Activated CD4-positive, alpha-beta memory T cell treated with anti-CD3 and anti-CD28 coated beads, Interleukin-2, amount 10 ng/mL, durations not matched to agents 7 days and 5 days (primary cell): ENCODE measurements at places on chromosomes 12 and 14.

DNA sequence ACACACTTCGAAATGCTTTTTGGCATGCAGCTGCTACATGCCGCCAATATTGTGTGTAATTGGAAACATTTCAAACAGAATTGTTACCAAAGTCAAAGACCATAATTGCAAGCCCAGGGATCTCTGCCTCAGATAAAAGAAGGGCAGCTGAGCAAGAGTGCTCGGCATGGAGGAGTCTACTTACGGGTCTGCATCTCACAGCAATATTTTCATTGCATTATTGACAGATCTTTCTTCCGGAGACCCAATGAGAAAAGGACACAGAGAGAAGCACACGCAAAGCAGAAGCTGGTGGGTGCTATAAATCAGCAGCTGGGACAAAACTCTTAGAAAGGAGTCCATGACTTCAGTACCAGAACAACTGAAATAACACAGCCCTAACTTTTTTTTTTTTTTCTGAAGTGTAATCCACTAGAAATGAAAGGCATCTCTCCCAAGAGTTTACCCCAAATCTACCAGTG is 4.9 kb downstream of the PRICKLE1 start:
- no peak for DNase-seq

GRCh38 chr12:90181216-90181615 is 472.6 kb upstream of the ATP2B1 start:
- DNase-seq, result no peak

GRCh38 chr14:20219033-20219432 is 4.5 kb upstream of the OR11H6 start:
- no peak for DNase-seq

- DNase-seq, result no peak
These were observed 11.4 kb upstream of the ARF6 start for GRCh38 chr14:49881350-49882001.

GRCh38 chr12:46049665-46050064 is 59.3 kb upstream of the SCAF11 start:
- no peak for DNase-seq

- no peak for DNase-seq
These were observed 528.2 kb downstream of the MED13L start for GRCh38 chr12:115749071-115749841.

DNA sequence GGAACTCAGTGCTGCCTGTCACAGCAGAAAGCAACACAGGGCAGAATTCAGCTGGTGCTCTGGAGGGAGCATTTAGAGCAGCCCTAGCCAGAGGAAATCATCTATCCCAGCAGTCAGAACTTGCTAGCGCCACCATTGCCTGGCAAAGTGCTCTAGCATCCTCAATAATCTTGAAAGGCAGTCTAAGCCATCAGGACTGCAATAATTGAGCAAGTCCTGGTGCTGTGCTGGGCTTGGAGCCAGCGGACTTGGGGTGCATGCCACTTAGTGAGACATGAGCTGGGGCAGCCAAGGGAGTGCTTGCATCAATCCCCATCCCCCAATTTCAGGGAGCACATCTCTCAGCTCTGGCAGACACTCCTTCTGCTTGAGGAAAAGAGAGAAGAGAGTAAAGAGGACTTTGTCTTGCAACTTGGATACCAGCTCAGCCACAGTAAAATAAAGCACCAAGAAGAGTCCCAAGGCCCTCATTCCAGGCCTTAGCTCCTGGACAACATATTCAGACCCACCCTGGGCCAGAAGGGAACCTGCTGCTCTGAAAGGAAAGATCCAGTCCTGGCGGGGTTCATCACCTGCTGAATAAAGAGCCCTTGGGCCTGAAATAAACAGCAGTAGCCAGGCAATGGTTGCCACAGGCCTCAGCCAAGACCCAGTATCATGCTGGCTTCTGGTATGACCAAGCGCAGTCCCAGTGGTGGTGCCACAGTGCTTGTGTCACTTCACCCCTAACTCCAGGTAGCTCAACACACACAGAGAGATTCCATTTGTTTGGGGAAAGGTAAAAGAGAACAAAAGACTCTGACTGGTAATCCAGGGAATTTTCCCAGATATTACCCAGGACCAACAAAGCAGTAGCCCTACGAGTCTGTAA is 44.5 kb upstream of the ZDHHC17 start:
- no peak for DNase-seq

DNA sequence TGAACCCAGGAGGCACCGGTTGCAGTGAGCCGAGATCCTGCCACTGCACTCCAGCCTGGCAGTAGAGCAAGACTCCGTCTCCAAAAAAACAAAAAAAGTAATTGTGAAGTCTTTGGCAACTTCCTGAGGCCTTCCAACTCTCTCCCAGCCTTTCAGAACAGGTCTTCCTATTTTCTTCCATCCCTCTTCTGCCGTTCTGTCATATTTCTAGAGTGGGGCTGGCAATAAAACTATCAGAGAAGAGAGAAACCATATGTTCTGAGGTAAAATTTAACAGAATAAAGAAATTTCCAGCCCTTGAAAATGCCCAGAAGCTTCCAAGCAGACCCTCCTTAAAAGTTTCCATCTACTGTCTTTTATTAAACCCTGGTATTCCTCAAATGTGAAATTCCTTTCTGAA is 100.4 kb downstream of the HMGA2 start:
- no peak for DNase-seq

GRCh38 chr12:130147875-130148596 is 14.2 kb upstream of the FZD10 start:
- DNase-seq, result no peak

GRCh38 chr12:4069670-4070010 is 196.4 kb upstream of the PARP11 start:
- no peak for DNase-seq

GRCh38 chr14:50331596-50331995 is 19.5 kb downstream of the DMAC2L start:
- DNase-seq, result no peak

GRCh38 chr14:50344116-50344775 is 32.1 kb downstream of the DMAC2L start:
- DNase-seq, result peak; percentile 44

DNA sequence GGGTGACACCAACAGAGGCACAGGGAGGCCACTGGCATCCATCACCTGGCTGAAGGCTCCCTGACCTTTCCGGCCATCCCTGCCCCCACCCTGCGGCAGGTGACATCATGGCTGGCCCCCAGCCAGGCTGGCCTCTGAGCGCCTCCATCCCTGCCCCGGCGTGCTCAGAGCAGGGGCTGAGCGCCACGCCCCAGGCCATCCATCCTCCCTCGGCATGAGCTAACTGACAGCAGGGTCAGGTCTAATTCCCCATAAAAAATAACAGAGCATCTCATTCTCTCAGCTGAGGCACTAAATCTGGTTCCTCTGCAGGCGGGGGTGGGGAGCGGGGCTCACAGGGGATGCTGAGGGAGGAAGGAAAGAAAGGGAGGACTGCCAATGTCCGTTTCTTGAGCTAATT is 50.7 kb downstream of the PRIMA1 start:
- DNase-seq, result no peak

DNA sequence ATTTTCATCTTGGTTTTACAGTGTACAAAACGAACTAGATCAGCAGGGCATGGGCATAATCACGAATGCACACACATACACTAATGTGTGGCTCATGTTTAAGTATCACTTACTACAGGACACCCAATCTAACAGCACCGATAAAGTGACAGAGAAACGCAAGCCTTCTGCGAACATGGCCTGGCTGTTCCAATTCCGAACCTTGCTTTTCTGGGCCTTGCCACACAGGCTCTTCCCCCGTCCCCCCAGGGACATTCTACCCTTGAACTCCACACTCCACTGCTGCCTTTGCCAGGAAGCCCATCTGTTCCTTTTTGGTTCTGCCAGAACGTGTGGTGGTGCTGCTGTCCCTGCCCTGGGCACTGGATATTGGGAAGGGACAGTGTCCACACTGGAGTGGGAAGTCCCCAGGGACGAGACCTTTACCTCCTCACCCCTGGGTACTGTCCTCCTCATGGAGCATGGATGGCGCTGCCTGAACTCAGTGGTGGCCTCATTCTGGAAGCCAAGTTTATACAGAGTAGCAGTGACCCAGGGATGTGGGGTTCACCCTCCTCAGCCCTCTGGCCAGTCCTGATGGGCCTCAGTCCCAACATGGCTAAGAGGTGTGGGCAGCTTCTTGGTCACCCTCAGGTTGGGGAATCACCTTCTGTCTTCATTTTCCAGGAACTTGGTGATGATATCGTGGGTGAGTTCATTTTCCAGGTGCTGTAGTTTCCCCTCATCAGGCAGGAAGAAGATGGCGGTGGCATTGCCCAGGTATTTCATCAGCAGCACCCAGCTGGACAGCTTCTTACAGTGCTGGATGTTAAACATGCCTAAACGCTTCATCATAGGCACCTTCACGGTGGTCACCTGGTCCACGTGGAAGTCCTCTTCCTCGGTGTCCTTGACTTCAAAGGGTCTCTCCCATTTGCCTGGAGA is 7.9 kb downstream of the SERPINA1 start:
- no peak for DNase-seq

DNA sequence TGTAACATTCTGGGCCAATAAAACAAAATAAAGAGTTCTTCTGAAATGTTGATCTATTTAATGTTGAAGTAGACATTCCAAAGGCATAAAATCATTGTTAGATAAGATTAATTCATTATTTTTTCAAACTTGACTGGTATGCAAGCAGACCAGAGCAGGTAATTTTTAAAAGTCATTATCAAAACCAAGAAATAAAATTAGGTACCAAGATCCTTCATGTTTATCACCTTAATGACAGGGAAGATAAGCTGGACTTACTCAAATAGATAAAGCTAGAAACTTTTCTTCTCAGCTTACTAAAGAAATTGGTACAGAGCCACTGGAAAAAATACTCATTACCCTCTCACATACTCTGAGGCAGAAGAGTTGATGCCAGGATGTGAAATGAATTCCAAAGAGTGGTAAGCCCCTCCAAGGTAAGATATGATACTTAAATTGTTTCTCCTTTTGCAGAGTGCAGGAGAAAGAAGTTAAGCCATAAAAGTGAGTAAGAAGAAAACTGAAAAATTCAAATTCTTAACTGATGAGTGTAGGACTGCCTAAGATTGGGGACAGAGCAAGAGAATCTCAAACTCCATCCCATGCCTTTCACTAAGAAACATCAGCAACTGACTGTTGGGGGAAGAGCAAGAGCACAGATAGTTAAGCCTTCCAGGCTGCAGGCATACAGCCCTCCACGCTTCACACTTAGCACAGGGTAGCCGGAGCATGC is 111.9 kb downstream of the SLC41A2 start:
- DNase-seq, result no peak

GRCh38 chr12:82019533-82019932 is 260.4 kb upstream of the PPFIA2 start:
- no peak for DNase-seq

DNA sequence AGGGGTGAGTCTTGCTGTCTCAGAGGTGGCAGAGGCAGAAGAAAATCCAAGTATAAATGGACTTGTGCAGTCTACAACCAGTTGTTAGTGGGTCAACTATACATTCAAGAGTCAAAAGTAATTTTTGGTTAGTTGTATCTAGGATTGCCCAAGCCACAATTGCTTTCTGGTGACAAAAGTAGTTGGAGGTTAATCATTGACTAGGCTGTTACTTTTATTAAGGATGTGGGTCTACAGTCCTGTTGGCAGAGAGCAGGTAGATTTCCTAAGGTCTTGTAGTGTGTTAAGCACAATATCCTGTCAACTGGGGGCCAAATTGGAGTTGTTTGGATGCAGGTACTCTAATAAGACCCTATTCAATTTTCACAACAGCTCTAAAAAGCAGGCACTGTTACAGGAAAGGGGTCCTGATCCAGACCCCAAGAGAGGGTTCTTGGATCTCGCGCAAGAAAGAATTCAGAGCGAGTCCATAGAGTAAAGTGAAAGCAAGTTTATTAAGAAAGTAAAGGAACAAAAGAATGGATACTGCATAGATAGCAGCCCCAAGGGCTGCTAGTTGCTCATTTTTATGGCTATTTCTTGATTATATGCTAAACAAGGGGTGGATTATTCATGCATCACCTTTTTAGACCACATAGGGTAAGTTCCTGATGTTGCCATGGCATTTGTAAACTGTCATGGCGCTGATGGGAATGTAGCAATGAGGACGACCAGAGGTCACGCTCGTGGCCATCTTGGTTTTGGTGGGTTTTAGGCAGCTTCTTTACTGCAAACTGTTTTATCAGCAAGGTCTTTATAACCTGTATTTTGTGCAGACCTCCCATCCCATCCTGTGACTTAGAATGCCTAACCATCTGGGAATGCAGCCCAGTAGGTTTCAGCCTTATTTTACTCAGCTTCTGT is 232.6 kb upstream of the SRRM4 start:
- DNase-seq, result no peak

DNA sequence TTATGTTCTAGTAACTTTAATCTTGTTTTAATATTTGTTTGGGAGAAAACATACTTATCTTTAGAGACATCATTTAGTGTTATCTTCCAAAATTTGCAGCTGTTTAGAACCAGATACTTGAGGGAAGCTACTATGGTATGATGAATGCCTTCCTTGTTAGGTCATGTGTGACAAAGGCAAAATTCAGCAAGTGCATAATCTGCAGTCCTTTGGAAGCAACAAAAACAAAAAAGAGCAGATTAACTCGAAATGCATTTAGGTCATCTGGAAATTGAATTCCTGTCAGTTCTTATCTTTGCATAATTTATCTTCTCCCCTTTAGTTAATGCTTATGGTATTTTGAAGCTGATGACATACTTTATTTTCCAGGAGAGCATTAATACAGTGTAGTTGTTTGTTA is 3.5 kb downstream of the FBXO34 start:
- no peak for DNase-seq

DNA sequence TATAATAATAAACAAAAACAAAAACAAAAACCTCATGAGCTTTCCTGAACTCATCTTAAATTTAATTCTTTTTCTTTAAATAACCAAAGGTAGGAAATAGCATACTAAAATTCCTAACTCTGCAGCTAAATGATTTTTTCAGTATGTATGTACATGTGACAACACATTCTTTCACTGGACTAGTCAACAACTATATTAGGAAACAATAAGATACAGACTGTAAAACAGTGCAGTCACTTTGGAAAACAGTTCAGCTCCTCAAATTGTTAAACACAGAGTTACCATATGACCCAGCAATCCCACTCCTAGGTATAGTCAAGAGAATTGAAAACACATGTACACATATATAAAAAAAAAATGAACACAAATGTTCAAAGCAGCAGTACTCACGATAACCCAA is 64.7 kb downstream of the SPPL3 start:
- no peak for DNase-seq

DNA sequence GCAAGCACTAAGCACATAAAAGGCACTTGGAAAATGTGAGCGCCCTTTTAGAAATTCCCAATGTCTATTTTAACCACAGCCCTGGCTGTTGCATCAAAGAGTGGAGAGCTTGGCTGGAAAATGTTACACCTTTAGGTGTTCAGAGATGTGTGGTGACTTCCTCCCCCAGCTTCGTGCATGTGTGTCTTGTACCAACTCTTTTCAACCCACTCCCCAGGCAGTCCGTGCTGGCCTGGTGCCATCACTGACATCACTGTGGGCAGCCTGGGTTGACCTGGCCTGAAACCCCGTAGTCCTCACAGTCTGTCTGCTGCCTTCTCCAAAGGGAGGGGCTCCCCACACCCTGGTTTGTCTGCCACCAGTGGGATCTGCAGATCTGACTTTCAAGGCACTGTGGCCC is 101.8 kb downstream of the SCARB1 start:
- DNase-seq, result no peak

DNA sequence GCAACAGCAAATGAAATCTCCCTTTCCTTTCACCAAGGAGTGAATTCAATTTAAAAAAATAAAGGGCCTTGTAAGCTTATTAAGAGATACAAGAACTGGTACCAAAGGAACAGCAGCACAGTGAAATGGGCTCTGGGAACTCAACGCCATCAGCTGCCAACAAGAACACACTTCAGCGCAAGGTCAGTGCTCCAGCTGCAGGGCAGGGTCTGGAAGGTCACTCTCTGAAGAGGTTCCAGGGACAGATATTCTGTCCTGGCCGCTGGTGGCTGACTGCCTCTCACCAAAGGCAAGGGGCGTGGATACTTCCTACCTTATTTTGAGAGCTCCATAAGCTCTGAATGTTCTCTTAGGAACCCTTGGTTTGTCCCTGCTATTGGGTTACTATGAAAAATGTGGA is 186.6 kb downstream of the CALM1 start:
- no peak for DNase-seq
